ENCODE measurements at places on chromosomes 1 and 21. TPM values are rescaled to one million over a fixed set of nuclear protein-coding genes. Genes with fewer than 3 reads are reported as not detected.
A peak's percentile ranks its signal among the peaks of the same experiment; 100 is the strongest.

DNA sequence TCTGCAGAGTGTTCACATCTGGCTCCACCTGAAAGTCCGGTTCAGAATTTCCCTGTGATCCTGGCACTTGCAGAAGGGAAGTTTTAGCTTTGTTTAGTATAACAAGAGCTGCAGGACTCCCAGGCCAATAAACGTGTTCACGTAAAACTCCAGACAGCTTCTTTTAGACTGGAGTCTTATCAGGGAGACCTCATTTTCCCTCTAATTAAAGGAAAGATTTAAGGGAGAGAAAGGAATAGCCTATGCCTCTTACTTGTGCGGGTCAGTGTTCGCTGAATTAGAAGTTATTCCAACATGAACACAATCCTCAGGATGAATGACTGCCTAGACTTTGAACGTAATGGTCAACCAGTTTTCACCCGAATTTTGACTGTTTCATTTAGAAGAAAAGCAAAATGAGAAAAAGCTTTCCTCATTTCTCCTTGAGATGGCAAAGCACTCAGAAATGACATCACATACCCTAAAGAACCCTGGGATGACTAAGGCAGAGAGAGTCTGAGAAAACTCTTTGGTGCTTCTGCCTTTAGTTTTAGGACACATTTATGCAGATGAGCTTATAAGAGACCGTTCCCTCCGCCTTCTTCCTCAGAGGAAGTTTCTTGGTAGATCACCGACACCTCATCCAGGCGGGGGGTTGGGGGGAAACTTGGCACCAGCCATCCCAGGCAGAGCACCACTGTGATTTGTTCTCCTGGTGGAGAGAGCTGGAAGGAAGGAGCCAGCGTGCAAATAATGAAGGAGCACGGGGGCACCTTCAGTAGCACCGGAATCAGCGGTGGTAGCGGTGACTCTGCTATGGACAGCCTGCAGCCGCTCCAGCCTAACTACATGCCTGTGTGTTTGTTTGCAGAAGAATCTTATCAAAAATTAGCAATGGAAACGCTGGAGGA, 202.1 kb upstream of the SGIP1 start:
- peak overlapping the region; percentile 93 for H3K27ac ChIP-seq
- H3K36me3 ChIP-seq = no peaks in the 10 kb centered on the region
- no peaks in the 10 kb centered on the region for H3K27me3 ChIP-seq

GRCh38 chr21:45985471-45986315, 4.1 kb downstream of the COL6A1 start:
- H3K27ac ChIP-seq = no peak overlapping the region
- no peak for DNase-seq
- no peaks in the 10 kb centered on the region for H3K27me3 ChIP-seq
- H3K4me1 ChIP-seq = no peaks in the 10 kb centered on the region
- no peak overlapping the region for H3K4me3 ChIP-seq

PIGR gene
- total RNA-seq = 4.7 TPM

- DNase-seq = no peak
- H3K4me1 ChIP-seq = peaks cover 16% of the 10 kb centered on the region
- no peak overlapping the region for H3K4me3 ChIP-seq
- H3K27me3 ChIP-seq = no peaks in the 10 kb centered on the region
These were observed 28.3 kb downstream of the LAMC1 start for GRCh38 chr1:183051546-183051945.

NES gene
- 0.21 TPM for total RNA-seq

DNA sequence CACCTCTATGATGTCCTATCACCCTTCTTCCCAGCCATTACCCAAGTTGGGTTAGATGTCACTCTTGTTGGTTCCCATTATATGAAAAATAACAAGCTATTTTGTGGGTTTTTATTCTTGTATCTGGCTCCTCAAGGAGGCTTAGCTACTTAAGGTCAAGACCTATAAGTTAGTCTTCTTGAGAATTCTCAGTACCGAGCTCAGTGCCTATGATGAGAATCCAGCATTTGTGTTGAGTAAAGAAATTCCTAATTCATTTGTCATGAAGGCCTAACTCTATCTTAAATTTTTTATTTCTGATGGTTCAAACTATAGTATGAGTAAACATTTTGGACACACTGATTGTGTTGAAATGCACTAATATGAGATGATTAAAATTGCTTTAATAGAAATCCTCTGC, 15.9 kb downstream of the NUF2 start:
- H3K36me3 ChIP-seq = peaks cover 6% of the 10 kb centered on the region
- H3K4me3 ChIP-seq = no peak overlapping the region
- no peaks in the 10 kb centered on the region for H3K4me1 ChIP-seq
- no peak for DNase-seq

LORICRIN gene
- not detected for total RNA-seq

GRCh38 chr1:153608742-153609584, 4.0 kb downstream of the S100A16 start:
- H3K4me1 ChIP-seq = no peaks in the 10 kb centered on the region
- no peaks in the 10 kb centered on the region for H3K36me3 ChIP-seq
- H3K27ac ChIP-seq = no peak overlapping the region
- DNase-seq = no peak
- H3K27me3 ChIP-seq = no peaks in the 10 kb centered on the region
- H3K4me3 ChIP-seq = no peak overlapping the region

CDC20 gene
- 205 TPM for total RNA-seq

RNU1-4 gene
- total RNA-seq = 2,403 TPM

GRCh38 chr1:208029381-208030287, 118.7 kb upstream of the CD34 start:
- no peaks in the 10 kb centered on the region for H3K4me1 ChIP-seq
- H3K36me3 ChIP-seq = no peaks in the 10 kb centered on the region
- DNase-seq = no peak
- no peak overlapping the region for H3K4me3 ChIP-seq
- H3K27ac ChIP-seq = no peak overlapping the region

DNA sequence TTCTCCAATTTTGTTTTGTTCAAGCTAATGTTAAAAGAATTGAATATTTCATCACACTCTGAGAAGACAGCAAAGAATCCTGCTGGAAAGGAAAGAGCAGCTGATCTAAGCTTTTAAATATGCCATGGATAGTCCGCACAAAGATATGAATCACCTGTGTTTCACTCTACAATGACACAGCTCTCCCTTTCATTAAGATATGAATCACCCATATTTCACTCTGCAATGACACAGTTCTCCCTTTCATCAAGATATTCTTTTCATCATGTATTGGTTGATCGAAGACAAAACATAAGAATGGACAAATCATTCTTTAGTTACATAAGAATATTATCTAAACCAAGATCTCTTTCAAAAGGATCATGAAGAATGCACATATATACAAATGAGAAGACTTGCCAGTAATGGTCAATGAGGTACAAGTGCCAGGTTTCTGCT, 367.3 kb downstream of the SMYD3 start:
- H3K27ac ChIP-seq = no peak overlapping the region
- no peaks in the 10 kb centered on the region for H3K4me1 ChIP-seq
- no peak overlapping the region for H3K4me3 ChIP-seq

CD34 gene
- total RNA-seq = not detected

RGS13 gene
- 0.23 TPM for total RNA-seq

- H3K36me3 ChIP-seq = no peaks in the 10 kb centered on the region
- no peaks in the 10 kb centered on the region for H3K27me3 ChIP-seq
- no peaks in the 10 kb centered on the region for H3K4me1 ChIP-seq
- H3K27ac ChIP-seq = no peak overlapping the region
- no peak for DNase-seq
These were observed 127.2 kb downstream of the IGSF21 start for GRCh38 chr1:18234790-18235242.

FCMR gene
- 191 TPM for total RNA-seq

DNA sequence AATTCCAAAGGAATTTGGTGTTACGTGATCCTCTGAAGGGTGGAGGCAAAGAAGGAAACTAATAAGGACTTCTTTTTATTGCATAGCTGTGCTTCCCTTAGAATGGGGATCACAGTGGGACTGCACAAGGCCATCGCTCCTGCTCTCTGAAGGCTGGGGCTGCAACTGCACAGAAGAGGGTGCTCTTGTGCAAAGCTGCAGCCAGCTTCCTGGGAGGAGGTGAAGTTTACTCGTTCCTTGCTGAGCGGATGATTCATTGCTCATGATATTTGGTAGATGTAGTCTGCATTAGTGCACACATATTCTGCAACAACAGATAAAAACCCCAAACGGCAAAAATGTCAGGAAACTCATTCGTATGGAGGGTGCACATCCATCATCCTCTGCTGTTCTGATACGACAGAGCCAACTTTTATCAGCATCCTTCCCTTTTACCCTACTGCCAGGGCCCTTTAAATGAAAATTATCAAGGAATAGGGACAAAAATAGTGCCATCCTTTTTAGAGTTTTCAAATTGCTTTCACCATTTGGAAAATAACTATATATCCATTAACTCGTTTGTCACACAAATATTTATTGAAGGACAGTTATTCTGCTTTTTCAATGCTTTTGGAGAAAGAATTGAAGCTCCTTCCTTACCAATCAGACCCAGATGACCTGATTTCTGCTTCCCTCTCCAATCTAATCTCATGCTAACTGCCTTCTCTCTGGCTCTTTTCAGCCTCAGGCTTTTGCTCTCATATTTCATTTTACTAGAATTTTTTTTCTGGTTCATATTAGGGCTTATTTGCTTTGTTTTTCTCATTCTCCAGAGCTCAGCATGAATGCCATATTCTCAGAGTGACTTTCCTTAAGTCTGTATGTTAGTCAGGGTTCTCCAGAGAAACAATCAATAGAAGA, 263.6 kb downstream of the DUSP10 start:
- no peak overlapping the region for H3K27ac ChIP-seq
- no peaks in the 10 kb centered on the region for H3K27me3 ChIP-seq
- no peak overlapping the region for H3K4me3 ChIP-seq
- DNase-seq = peak; percentile 36

SPRR1A gene
- not detected for total RNA-seq

DNA sequence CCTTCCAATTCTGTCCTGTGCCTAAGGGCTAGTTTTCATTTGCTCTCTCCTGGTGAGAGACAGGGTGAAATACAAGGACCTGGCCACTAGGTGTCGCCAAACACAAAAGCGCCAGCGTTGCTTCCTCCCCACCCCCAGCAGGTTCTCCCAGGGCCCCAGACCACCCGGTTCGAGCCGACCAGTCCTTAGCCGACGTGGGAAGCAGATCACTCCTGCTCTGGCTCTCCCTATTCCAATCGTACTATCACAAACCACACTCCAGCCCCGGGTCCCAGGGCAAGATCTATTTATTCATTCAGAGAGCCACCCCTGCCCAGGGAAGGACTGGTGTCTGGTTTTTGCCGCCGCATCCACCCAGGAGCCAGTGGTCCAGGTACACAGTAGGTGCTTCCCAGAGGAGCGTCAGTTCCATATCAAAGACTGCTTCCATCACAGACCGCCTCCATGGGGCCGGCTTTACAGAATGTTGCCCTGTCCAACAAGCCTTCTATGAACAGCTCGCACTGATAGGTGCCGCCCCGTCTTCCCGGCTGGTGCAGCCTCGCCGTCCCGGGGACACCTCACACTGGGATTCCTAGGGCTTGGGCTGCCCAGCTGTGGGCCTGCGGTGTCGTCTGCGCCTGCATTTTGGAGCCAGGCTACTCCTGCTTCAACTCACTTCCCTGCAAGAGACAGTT, 35.0 kb downstream of the CTNNBIP1 start:
- H3K4me1 ChIP-seq = 0 out of 2 replicates have a peak, but pooled peaks cover 4% of the 10 kb centered on the region
- no peaks in the 10 kb centered on the region for H3K27me3 ChIP-seq
- no peaks in the 10 kb centered on the region for H3K36me3 ChIP-seq

GRCh38 chr1:64826991-64827390, 82.1 kb downstream of the RAVER2 start:
- no peak for DNase-seq
- no peaks in the 10 kb centered on the region for H3K36me3 ChIP-seq
- H3K4me3 ChIP-seq = no peak overlapping the region
- H3K27me3 ChIP-seq = no peaks in the 10 kb centered on the region
- peaks cover 5% of the 10 kb centered on the region for H3K4me1 ChIP-seq
- peak overlapping the region; percentile 0 for H3K27ac ChIP-seq

- H3K27me3 ChIP-seq = no peaks in the 10 kb centered on the region
- no peak for DNase-seq
- no peaks in the 10 kb centered on the region for H3K36me3 ChIP-seq
- no peaks in the 10 kb centered on the region for H3K4me1 ChIP-seq
- no peak overlapping the region for H3K4me3 ChIP-seq
- no peak overlapping the region for H3K27ac ChIP-seq
These were observed 85.9 kb upstream of the ADAM30 start for GRCh38 chr1:119981986-119982815.
